ENCODE measurements at places on chromosomes 11 and 22. TPM values are rescaled to one million over a fixed set of nuclear protein-coding genes. Genes with fewer than 3 reads are reported as not detected.

The EFCAB6 gene
- total RNA-seq, result 0.62 TPM

The UPK3A gene
- total RNA-seq, result not detected

The SESN3 gene
- total RNA-seq, result 0.14 TPM

The WNT11 gene
- total RNA-seq, result 1.4 TPM

The HIKESHI gene
- total RNA-seq, result 41.2 TPM

The RAB6A gene
- 59.3 TPM for total RNA-seq

The MRGPRE gene
- not detected for total RNA-seq

The ANKK1 gene
- not detected for total RNA-seq

The OR8D2 gene
- total RNA-seq, result not detected

The CEND1 gene
- 2.5 TPM for total RNA-seq

The CDPF1 gene
- total RNA-seq, result 10.4 TPM

The FERMT3 gene
- 1.5 TPM for total RNA-seq

The IGF2 gene
- 2.8 TPM for total RNA-seq

The CATSPERZ gene
- total RNA-seq, result 3.2 TPM

The SLC22A9 gene
- not detected for total RNA-seq

The ZC3H7B gene
- total RNA-seq, result 18.9 TPM

The CRYBA4 gene
- total RNA-seq, result not detected

The LRRC56 gene
- 0.63 TPM for total RNA-seq
